ENCODE measurements at places on chromosomes 1 and 21.

DNA sequence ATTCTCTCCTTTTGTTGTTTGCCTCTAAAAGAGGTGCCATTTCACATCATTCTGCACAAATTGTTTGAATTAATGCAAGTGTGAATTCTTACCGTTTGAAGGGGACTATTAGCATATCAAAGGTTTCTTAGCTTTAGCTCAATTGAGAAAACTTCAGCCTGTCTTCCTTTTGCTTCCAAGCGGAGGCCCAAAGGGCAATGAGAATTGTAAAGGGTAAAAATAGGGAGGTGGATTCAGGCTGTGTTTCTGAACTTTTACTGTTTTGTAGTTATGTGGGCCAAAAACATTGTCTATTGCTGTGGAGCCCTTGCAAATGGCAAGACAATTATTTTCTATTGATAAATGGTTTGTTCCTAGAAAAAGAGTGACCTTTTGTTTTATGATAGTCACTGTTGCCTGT, 3.6 kb downstream of the ADGRL2 start:
- DNase-seq = no peak

DNA sequence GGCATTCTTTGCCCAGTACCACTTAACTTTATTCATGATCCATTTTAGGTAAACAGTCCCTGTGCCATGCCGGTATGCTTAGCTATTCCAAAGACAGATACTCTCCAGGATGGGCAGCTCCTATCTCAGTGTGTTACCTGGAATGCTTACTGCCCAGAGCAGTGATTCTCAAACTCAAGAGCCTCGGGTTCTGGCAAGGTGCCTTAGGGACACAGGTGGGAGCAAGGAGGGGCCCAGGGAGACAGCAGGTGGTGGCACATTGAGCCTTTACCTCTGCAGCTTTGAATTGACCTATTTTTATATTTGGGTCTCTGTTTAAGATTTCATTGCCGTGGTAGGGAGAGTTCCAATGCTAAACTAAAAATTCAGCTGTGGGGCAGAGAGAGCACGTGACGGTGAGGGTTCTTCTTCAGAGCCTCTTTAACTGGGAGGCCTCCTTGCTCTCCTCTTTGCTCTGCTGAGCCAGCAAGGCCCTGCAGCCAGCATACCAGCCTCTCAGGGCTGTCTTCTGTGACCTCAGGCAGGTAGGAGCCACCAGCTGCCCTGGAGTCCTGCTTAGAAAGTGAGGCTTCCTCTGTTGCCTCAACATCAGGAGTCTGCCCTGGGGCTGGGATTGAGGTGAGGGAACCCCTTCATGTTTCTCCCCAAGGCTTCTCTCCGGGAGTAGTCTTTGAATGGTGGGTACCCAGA, 20.2 kb downstream of the PHGDH start:
- no peak for DNase-seq

DNA sequence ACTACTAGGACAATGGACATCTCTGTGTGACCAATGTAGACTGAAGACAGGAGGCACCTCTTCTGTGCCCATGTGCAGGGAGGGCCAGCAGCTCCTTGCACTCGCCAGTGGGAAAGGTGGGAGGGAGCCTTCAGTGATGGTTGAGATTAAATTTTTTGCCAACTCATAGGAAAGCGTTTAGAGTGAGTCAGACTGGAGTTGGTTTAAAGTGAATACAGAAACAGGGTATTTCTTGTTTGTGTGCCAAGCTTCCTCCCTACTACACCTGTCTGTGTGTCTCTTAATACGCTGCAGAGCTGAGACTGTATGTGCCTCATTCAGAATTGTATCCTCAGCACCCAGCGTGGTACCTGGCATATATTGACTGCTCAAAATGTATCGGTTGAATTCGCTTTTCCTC, 13.5 kb upstream of the COL16A1 start:
- no peak for DNase-seq

- no peak for DNase-seq
Observed at GRCh38 chr1:119569095-119569494, 62.1 kb downstream of the HSD3B1 start.

GRCh38 chr1:38475624-38476005, 384.0 kb downstream of the RRAGC start:
- DNase-seq = no peak

- no peak for DNase-seq
Observed at GRCh38 chr1:209936125-209936524, 1.9 kb upstream of the SYT14 start.

DNA sequence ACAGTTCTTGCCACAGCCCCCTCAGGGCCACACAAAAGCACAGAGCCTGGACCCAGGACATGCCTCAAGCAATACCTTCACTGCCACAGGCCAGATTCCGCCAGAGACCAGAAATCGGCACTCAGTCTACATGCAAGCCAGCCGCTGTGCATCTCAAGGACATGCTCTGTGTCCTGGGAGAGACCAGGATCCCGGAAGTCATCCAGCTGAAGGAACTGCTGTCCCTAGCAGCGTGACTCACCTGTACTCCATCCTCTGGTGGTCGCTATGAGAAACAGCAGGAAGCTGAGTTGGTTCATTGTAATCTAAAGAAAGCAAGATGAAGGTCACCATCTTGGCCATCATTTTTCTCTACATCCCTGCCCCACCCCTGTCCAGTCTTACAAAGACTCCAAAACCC, 401 bp downstream of the ITLN1 start:
- DNase-seq = no peak

GRCh38 chr1:15115542-15116330, 37.8 kb upstream of the TMEM51 start:
- DNase-seq = no peak

DNA sequence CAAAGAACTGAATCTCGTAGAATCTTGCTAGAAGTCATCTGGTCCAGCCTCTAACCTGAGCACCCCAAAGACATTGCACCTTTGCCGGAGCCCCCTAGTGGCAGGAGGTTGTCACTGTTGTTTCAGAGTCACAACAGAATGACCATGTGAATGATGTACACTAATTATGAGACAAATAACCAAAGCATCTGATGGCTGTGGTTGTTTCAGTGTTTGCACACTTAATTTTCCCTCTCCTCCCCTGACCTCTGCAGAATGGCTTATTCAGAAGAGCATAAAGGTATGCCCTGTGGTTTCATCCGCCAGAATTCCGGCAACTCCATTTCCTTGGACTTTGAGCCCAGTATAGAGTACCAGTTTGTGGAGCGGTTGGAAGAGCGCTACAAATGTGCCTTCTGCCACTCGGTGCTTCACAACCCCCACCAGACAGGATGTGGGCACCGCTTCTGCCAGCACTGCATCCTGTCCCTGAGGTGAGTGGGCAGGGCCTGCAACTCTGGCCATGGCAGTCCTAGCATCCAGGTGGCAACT, 26.4 kb downstream of the TRAF5 start:
- DNase-seq = peak; percentile 50

DNA sequence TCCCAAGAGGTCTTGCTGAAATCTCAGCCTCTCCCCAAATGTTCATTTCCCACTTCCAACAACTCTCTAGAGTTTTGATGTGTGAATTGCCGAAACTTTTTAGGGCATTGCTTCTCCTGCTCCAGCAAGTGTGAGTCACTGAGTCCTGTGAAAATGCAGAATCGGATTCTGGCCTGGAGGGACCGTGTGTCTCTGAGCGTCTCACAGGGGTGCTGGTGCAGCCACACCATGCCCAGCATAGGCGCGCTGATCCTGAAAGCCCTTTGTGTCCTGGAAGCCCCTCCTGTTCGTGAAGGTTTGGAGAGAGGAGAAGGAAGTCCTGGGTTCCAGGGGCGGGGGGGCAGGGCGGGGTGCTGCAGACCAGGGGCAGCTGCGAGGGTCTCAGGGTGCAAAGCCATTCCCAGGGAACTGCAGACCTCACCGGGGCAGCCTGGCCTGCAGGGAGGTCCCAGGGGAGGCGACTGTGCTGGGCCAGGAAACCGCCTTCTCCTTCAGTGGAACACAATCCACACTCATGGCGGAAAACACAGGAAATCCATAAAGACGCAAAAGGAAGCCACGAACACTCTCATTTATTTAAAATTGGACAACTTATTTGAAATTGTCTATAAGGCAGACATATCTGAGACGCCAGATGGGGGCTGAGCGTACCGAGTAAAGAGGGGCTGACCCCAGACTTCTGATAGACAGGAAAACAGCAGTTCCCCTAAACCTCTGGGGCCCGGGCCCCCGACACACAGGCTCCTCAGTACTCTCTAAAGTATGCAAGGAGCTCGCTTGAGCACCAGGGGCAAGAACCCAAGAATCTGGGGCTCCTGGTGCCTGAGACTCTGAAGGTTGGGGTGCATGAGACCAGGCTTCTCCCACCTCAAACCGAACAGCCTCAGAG, 43.5 kb upstream of the ADARB1 start:
- no peak for DNase-seq

- DNase-seq = no peak
Observed at GRCh38 chr1:208302699-208303238, 58.6 kb upstream of the PLXNA2 start.

Data from suppressor macrophage treated with lipopolysaccharide for 4 hours (primary cell).